ENCODE measurements at places on chromosomes 1 and 21.

DNA sequence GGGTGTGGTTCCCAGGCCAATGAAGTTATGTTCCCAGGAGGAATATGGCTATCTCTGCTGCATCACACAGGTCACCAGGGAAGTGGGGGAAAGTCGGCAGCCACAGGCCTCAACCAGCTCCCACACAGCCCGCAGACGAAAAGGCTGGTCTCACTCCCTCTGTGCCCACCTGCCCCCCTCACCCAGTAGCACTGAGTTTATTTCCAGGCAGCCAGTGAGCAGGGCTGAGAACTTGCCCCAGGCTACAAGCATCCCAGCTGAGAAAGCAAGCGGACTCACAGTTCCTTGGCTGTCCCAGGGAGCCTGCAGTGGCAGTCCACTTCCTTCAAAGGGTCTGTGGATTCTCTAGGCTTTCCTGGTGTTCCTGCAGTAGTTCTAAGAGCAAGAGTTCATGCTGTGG is 68.9 kb downstream of the SLC5A9 start:
- no peak for DNase-seq

- DNase-seq, result no peak
Observed at GRCh38 chr1:38667626-38668025, 191.9 kb downstream of the RRAGC start.

GRCh38 chr1:229447809-229448252 is 13.9 kb upstream of the ACTA1 start:
- DNase-seq, result no peak

DNA sequence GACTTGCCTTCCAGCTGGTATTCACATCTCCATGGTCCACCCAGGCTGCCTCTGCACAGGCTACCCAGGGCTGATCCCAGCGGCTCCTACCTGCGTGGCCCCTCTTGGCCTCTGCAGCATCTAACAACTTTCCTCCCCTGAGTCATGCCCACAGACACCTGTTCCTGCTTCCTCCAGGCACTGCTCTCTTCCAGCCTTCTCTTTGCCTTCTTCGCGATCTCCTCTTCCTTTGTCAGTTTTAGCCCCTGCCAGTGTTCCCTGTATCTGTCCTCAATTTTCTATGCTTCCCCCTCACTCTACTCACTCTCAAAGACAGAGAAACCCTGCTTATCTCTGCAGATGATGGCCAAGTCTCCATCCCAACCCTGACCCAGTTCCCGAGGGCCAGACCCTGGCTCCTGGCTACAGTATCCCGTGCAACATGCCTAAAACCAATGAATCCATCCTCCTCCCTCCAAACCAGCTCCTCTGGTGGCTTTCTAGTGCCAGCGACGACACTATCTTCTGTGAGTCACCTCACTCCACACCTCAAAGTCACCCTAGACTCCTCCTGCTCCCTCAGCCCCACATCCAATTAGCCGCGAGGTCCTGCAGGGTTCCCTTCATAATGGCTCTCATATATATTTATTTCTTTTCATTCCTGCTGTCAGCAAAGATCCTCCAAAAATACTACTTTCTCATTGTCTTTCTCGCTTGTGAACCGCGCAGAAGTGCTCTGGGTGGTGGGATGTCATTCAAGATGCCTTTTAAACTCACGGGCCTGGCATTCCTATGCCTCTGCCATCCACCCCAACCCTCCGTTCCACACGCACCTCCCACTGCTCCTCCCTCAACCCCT is 259.2 kb downstream of the TOMM20 start:
- DNase-seq, result no peak

GRCh38 chr1:22107126-22107525 is 35.8 kb downstream of the WNT4 start:
- DNase-seq, result no peak

GRCh38 chr1:32321712-32322291 is 14.2 kb downstream of the MARCKSL1 start:
- peak; percentile 51 for DNase-seq

DNA sequence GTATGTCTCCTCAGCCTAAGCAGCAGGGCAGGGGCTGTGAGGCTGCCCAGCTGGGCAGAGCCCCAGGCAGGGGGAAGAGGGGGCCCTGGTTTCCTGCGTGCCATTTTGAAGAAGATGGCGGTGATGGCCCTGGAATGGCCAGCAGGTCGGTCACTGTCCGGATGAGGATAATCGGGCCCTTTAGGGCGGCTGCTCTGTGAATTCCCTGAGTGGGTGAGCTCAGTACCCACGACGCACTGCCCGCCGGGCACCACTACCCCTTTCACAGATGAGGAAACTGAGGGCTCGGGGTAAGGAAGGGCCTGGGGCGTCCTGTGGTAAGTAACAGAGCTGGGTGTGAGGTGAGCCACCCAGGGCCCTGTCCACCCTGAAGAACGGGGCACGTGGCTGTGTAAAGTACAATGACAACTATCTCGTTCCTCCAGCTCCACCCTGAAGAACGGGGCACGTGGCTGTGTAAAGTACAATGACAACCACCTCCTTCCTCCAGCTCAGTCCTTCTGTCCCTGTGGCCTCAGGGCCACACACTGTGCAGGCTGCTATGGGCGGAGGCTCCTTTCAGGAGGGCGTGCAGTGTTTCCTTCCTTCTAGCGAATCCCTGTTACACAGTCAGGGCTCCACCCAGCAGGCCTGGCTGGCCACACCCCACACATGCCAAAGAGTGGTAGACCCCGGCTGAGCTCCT is 23.2 kb downstream of the ITGB2 start:
- DNase-seq, result no peak

DNA sequence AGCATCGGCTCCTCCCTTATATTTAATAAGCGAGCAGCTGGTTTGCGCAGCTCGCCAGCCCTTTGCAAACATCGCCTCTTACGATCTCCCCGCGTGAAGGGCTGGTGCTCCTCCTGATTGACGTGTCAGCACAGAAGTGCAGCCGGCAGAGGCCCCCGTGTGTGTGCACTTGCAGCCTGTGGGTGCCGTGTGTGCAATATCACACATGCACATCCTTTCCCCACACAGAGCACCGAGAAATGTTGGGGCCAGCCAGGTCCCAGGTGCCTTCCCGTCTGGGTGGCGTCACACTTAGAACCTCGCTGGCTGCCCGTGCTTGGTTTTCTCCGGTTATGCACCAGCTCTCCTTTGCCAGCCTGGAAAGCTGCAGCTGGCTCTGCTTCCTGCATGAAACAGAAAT is 126.6 kb upstream of the AJAP1 start:
- no peak for DNase-seq

- no peak for DNase-seq
Observed at GRCh38 chr1:183585038-183585437, 5.2 kb downstream of the NCF2 start.
